AG09319 (cell line): ENCODE measurements at places on chromosomes 5 and 9.

GRCh38 chr5:36724467-36725332, 118.3 kb downstream of the SLC1A3 start:
- DNase-seq = no peak

DNA sequence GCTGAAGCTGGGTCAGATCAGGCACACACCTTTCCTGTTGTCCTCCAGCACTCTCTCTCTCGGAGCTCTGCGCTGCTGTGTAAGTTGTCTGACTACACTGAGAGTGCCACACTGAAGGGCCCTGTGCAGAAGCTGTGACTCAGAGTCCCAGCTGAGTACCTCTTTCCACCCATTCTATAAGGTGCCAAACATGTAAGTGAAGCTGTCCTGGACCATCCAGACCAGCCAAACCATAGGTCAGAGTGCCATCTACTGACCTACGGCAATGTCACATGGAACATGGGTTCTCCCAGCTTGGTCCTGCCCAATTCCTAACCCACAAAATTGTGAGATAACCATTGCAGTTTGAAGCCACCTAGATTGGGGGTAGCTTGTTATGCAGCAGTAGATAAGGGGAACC, 68.2 kb downstream of the ADCY2 start:
- no peak for DNase-seq

DNA sequence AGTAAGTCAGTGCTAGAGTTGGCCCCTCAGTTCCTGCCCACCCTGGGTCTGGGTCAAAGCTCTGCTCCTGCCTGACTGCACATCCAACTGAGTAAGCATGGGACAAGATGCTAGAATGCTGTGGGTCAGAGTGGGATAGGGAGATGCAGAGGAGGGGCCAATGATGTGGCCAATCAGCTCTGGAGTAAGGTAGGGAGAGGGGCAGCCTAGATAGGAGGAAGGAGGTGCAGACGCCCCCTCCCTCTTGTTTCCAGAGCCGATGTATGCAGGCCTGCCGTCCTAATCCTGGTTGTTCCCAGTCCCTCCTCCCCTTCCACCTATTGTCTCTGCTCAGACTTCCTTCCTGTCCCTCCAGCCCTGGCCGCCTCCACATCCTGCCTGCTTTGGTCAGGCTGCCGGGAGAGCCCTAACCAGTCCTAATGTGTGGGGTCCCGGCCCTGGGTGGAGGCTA, 1.3 kb downstream of the ARAP3 start:
- DNase-seq = no peak

DNA sequence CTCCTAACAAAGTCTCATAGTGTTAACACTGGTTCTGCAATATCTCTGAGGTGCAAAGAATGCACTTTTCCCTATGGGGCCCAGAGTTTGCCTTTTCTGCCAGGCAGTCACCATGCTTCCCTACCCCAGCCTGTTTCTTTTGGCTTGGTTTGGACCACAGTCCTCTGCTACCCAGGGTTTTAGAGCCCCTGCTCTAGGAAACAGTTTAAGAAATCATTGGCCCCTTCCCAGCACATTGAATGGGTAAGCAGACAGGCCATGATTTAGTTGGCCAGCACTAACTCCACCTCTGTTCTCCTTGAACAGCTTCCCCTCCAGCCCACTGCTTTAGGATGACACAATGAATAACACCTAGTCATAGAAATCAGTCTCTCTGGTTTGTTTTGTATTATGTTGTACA, 73.2 kb downstream of the UBAP1 start:
- no peak for DNase-seq

GRCh38 chr5:40171971-40172370, 507.7 kb upstream of the PTGER4 start:
- DNase-seq = no peak

DNA sequence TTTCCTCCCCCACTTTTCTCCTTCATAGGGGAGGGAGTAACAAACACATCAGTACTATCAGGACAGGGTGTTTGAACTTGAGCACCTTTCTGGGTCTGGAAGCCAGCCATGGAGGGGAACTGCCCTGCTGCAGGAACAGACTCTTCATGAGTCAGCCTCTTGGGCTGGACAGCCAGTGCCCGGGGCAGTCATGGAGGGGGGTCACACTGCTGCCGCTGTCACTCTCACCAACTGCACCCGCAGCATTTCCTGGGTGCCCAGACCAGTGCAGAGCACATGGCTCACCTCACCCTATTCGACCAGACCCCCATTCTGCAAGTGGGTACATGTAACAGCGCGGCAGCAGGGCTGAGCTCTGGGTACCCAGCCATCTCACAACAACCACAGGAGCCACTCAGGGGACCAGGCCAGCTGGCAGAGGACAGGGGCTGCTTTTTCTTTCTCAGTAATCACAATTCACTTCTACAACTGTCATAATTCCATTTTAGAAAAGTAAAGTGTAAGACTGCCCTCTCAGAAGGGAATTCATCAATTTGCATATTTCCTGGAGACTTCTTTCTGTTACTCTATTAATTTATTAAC, 118.4 kb downstream of the CTNND2 start:
- no peak for DNase-seq

DNA sequence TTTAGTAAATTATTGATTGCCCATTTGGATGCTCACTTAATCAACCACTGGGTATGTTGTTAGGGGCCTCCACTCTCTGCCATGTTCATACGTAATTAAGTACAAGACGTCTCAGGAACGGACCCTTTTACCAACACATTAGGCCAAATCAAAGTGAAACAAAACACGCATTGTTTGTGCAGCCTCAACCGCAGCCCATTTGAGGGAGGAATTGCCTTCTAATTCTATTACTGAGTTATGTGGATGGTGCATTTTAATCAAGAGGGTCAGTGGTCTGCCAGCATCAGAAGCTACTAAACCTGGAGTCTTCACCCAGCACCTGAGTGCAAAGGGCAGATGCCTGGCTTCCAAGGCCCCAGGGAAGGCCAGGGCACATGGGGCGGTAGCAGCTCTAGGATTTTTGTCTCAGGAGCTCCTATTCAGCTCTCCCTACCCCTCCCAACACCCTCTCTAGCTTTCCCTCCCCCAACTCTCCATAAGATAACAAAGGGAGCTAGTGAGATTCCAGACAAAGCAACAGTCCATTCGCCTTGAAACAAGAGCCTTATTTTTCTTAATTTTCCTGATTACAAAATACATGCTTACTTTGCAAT, 7.9 kb upstream of the MED27 start:
- DNase-seq = no peak

DNA sequence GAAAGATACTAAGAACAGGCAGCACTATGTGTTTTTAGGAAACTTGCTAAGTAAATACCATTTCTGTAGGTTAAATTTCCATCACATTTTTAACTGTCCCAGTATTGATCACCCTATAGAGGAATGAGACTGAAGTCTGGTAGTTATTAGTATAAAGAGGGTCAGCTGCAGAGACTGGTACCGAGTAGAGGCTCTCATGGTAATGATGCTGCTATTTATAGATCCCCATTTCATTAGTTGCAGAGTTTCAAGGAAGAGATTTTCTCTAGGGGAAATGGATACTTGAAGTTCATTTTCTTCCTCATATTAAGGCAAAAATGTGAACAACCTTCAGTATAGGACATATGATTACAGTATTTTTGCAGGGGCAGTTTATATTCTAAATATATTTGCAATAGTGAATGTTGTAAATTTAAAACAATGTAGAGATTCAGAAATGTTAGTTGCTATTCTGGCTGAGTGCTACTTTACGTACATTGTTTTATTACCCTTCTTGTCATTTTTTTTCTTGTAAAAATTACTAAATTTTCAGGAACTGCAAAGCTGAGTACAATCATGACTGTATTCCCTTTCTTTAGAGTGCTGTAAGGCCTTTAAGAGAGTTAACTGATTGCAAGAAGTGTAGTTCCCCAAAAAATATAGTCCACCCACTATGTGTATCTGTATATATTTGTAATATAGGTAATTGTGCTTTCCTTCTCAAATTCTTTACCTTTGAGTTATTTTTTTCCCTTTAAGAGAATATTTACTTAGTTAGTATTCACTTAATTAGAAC, 14.7 kb downstream of the PBX3 start:
- no peak for DNase-seq

- DNase-seq = no peak
These were observed 70.4 kb downstream of the ADAMTS6 start for GRCh38 chr5:65411356-65411755.
